ENCODE measurements at places on chromosomes 2 and 18. TPM values are rescaled to one million over a fixed set of nuclear protein-coding genes. Genes with fewer than 3 reads are reported as not detected.
A peak's percentile ranks its signal among the peaks of the same experiment; 100 is the strongest.

DNA sequence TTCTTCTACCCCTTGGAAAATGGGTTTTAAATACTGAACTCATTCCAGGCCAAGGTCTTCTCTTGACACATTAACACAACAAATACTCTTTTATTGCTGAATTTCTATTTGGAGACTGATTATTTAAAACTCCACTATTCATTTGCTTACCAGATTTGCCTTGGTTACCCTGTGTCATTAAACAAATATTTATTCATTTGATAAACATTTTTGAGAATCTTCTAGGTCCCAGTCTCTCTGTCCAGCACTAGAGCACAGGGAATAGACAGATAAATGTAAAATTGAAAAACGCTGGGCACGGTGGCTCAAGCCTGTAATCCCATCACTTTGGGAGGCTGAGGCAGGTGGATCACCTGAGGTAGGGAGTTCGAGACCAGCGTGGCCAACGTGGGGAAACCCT is 9.8 kb upstream of the MRO start:
- no peaks in the 10 kb centered on the region for H3K27me3 ChIP-seq
- no peak overlapping the region for H3K27ac ChIP-seq
- no peak overlapping the region for H3K4me3 ChIP-seq
- H3K4me1 ChIP-seq: peaks cover 11% of the 10 kb centered on the region
- no peaks in the 10 kb centered on the region for H3K36me3 ChIP-seq

Gene HTR2B
- total RNA-seq: not detected

Gene IL1B
- total RNA-seq: not detected

DNA sequence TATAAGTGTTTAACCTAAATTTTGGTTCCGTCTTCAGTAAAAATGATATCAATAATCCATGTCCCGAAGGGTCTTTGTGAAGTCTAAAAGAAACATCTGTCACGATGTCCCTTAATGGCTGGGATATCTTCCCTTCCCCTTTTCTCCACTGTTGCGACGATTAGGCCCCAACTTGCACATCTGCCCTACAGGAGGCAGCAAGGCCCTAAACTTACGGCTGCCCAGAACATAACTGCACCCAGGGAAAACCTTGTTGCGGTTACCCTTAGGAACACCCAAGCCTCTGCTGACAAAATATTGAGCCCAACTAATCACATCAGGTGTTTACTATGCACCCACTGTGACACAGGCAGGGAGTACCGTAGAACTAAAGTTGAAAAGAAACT is 1.3 kb upstream of the SMAD2 start:
- no peaks in the 10 kb centered on the region for H3K27me3 ChIP-seq
- DNase-seq: peak; percentile 76
- peak overlapping the region; percentile 93 for H3K27ac ChIP-seq
- no peaks in the 10 kb centered on the region for H3K36me3 ChIP-seq
- peak overlapping the region; percentile 64 for H3K4me3 ChIP-seq

Gene CD226
- not detected for total RNA-seq

Gene COL4A4
- total RNA-seq: 3.1 TPM

GRCh38 chr18:49435170-49435569 is 25.3 kb downstream of the DYM start:
- H3K27me3 ChIP-seq: no peaks in the 10 kb centered on the region
- no peaks in the 10 kb centered on the region for H3K36me3 ChIP-seq
- no peak overlapping the region for H3K4me3 ChIP-seq
- H3K27ac ChIP-seq: no peak overlapping the region

DNA sequence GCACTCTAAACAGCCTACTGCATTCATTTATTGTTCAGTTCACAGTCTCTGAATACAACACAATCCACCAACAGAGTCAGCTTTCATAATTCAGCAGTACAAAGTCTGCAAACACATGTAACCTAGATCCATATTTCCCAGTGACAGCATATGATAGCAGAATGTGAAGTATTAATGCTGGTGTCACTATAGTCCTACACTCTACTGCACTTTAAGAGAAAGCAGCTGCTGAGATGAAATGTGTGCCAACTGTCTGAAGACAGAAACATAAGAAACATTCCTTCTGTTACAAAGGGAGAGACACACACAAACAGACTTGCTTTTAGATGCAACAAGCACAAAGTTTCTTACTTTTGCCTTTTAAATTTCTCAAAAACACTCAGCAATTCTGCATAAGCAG is 441.8 kb downstream of the ZEB2 start:
- no peaks in the 10 kb centered on the region for H3K36me3 ChIP-seq
- H3K27me3 ChIP-seq: no peaks in the 10 kb centered on the region
- no peak overlapping the region for H3K4me3 ChIP-seq
- no peak overlapping the region for H3K27ac ChIP-seq

DNA sequence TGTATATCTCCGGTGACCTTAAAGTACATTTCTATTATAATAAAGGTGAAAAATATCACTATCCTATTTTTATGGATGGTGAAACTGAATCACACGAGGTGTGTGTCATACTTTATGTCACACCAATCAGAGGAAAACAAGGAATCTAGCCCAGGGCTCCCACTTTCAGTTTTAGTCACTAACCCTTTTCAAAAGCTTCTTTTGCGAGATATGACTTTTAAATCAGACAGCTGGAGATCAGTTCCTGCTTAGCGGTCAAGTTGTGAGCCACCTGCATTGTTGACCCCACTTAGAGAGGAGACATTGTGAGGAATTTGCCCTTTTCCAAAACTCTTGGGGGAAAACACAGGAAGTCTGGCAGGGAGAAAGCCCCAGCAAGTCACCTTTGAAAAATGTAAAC is 70.5 kb downstream of the CPS1 start:
- H3K27me3 ChIP-seq: no peaks in the 10 kb centered on the region
- no peak overlapping the region for H3K27ac ChIP-seq
- no peak overlapping the region for H3K4me3 ChIP-seq
- H3K4me1 ChIP-seq: 0 out of 2 replicates have a peak, but pooled peaks cover 5% of the 10 kb centered on the region

- no peak overlapping the region for H3K27ac ChIP-seq
- no peaks in the 10 kb centered on the region for H3K36me3 ChIP-seq
- H3K4me1 ChIP-seq: no peaks in the 10 kb centered on the region
Observed at GRCh38 chr2:102872388-102872787, 110.6 kb downstream of the TMEM182 start.

DNA sequence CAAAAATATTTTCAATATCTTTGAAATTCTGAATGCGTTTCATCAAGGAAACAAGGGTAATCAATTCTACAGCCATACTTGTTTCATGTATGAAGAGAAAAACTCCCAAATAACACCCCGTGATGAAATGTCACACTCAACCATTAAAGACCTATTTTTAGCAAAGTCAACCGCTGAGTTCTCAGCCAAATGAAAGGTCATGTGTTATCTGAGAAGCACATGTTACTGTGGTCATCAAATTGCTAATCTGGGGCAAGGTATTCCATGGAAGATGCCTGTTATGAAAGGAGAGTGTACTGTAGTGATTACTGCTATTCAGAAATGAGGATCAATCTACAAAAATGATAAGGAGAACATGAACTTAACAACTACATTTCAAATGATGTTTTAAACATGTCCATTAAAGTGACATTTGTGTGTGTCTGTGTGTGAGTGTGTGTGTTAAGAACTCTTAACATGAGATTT is 126.7 kb downstream of the BCL2 start:
- no peaks in the 10 kb centered on the region for H3K4me1 ChIP-seq
- H3K4me3 ChIP-seq: no peak overlapping the region
- no peaks in the 10 kb centered on the region for H3K36me3 ChIP-seq
- H3K27me3 ChIP-seq: no peaks in the 10 kb centered on the region
- no peak for DNase-seq
- no peak overlapping the region for H3K27ac ChIP-seq

- DNase-seq: no peak
- no peak overlapping the region for H3K27ac ChIP-seq
- H3K27me3 ChIP-seq: no peaks in the 10 kb centered on the region
Observed at GRCh38 chr2:165253178-165253577, 14.0 kb downstream of the SCN2A start.

Gene PLEK
- not detected for total RNA-seq

- H3K27ac ChIP-seq: peak overlapping the region; percentile 96
- H3K4me3 ChIP-seq: 0 out of 2 replicates have a peak overlapping the region, but pooled peaks have one; percentile 0
- no peaks in the 10 kb centered on the region for H3K27me3 ChIP-seq
Observed at GRCh38 chr2:171316220-171316619, 117.6 kb downstream of the METTL8 start.

GRCh38 chr2:118852605-118853128 is 5.2 kb upstream of the EN1 start:
- H3K4me1 ChIP-seq: peaks cover 84% of the 10 kb centered on the region
- no peak for DNase-seq
- peaks cover 100% of the 10 kb centered on the region for H3K27me3 ChIP-seq

Gene CEP76
- total RNA-seq: 17.9 TPM

Gene CDH7
- total RNA-seq: 2.0 TPM

Gene MYO5B
- total RNA-seq: 19.1 TPM

DNA sequence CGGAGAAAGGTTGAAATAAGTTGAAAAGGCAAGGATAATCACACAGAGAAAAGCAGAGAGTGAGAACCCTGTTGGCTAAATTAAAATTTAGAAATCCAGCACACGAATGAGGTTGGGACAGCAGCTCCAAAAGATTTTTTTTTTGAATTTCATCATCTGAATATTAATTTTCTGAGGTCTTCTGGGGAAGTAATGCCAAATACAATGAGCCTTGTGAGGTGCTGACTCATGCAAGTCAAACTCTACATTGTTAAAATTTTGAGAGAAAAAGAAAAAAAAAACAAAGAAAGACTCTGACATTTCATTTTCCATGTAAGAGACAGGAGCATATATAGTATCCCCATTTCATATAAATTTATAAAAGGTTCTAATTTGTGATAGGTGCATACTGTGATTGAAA is 614.2 kb upstream of the CDH2 start:
- H3K27ac ChIP-seq: no peak overlapping the region
- no peak overlapping the region for H3K4me3 ChIP-seq
- DNase-seq: no peak
- H3K36me3 ChIP-seq: no peaks in the 10 kb centered on the region
- H3K27me3 ChIP-seq: no peaks in the 10 kb centered on the region

GRCh38 chr2:24189551-24189950 is 14.7 kb downstream of the FAM228A start:
- H3K27ac ChIP-seq: no peak overlapping the region
- no peaks in the 10 kb centered on the region for H3K27me3 ChIP-seq
- peak; percentile 49 for DNase-seq
- no peaks in the 10 kb centered on the region for H3K36me3 ChIP-seq

GRCh38 chr2:102051692-102052277 is 60.0 kb downstream of the IL1R2 start:
- no peaks in the 10 kb centered on the region for H3K36me3 ChIP-seq
- H3K4me1 ChIP-seq: no peaks in the 10 kb centered on the region
- H3K27me3 ChIP-seq: no peaks in the 10 kb centered on the region
- no peak for DNase-seq

Gene GPR75
- total RNA-seq: 4.1 TPM

- peaks cover 13% of the 10 kb centered on the region for H3K4me1 ChIP-seq
- no peaks in the 10 kb centered on the region for H3K27me3 ChIP-seq
- no peak overlapping the region for H3K27ac ChIP-seq
- no peaks in the 10 kb centered on the region for H3K36me3 ChIP-seq
- no peak for DNase-seq
Observed at GRCh38 chr18:9724797-9725585, 16.9 kb downstream of the RAB31 start.

Gene C2orf81
- 4.6 TPM for total RNA-seq

GRCh38 chr18:52536039-52536438 is 196.0 kb downstream of the DCC start:
- H3K4me3 ChIP-seq: no peak overlapping the region
- H3K36me3 ChIP-seq: no peaks in the 10 kb centered on the region

GRCh38 chr2:65595630-65596029 is 163.2 kb upstream of the SPRED2 start:
- H3K27ac ChIP-seq: no peak overlapping the region
- DNase-seq: no peak
- H3K36me3 ChIP-seq: no peaks in the 10 kb centered on the region
- H3K27me3 ChIP-seq: no peaks in the 10 kb centered on the region
- H3K4me3 ChIP-seq: no peak overlapping the region

DNA sequence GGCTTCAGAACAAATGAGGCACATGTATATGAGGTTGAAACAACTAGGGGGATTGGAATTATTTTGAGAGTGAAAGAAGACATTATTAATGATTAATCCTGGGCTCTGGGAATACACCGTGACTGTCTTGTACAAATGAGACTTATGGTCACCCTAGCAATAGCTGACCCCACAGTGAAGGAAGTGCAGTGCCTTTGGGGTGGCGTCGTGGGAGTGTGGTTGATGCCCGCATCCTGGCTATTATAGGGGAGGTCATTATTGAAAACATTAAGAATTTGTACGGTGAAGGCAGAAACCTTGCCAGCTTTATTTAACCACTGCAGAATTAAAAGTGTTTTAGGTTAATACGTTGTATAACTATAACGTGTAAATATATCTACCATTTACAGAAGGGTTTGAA is 296.7 kb downstream of the CYRIA start:
- no peaks in the 10 kb centered on the region for H3K27me3 ChIP-seq
- no peaks in the 10 kb centered on the region for H3K36me3 ChIP-seq
- H3K4me3 ChIP-seq: no peak overlapping the region
- no peak for DNase-seq
- no peaks in the 10 kb centered on the region for H3K4me1 ChIP-seq
